ENCODE measurements at places on chromosomes 13 and 19.
A peak's percentile ranks its signal among the peaks of the same experiment; 100 is the strongest.

- DNase-seq = no peak
Observed at GRCh38 chr13:104466016-104466415, 1399.8 kb upstream of the SLC10A2 start.

- no peak for DNase-seq
Observed at GRCh38 chr13:73258406-73258805, 199.6 kb downstream of the KLF5 start.

GRCh38 chr13:90615236-90615635 lies 732.3 kb upstream of the MIR17HG start:
- no peak for DNase-seq

DNA sequence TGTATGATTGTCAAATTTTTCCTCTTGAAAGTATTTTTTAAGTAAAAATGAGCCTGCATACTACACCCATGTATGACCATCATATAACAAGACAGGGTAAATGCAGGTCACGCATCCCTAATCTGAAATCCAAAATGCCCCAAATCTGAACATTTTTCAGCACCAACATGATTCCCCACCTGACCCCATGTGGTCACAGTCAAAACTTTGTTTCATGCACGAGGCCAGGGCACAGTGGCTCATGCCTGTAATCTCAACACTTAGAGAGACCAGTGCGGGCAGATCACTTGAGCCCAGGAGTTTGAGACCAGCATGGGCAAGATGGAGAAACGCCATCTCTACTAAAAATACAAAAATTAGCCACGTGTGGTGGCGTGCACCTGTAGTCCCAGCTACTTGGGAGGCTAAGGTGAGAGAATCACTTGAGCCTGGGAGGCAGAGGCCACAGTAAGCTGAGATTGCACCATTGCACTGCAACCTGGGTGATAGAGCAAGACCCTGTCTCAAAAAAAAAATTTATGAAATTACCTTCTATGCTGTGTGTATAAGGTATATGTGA lies 63.7 kb upstream of the NPAS1 start:
- no peak for DNase-seq

GRCh38 chr13:109426690-109426990 lies 359.7 kb downstream of the IRS2 start:
- DNase-seq = no peak

- DNase-seq = no peak
Observed at GRCh38 chr13:48093588-48093987, 1.3 kb downstream of the MED4 start.

GRCh38 chr19:4803736-4804695 lies 12.5 kb downstream of the FEM1A start:
- peak; percentile 57 for DNase-seq

DNA sequence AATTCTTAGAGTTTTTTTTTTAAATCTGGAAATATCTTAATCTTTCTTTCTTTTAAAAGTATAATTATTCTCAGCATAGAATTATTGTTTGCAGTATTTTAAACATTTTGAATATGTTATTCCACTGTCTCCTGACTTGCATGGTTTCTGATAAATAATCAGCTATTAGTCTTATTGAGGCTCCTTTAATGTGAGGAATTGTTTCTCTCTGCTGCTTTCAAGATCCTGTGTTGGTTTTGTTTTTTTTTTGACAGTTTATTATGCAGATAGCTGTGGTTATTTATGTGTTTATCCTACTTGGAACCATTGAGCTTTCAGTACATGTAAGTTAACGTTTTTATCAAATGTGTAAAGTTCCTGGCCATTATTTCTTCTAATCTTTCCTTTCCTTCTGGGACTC lies 477.9 kb upstream of the HTR2A start:
- DNase-seq = no peak

GRCh38 chr13:19089315-19089714 lies 92.3 kb downstream of the TUBA3C start:
- no peak for DNase-seq

DNA sequence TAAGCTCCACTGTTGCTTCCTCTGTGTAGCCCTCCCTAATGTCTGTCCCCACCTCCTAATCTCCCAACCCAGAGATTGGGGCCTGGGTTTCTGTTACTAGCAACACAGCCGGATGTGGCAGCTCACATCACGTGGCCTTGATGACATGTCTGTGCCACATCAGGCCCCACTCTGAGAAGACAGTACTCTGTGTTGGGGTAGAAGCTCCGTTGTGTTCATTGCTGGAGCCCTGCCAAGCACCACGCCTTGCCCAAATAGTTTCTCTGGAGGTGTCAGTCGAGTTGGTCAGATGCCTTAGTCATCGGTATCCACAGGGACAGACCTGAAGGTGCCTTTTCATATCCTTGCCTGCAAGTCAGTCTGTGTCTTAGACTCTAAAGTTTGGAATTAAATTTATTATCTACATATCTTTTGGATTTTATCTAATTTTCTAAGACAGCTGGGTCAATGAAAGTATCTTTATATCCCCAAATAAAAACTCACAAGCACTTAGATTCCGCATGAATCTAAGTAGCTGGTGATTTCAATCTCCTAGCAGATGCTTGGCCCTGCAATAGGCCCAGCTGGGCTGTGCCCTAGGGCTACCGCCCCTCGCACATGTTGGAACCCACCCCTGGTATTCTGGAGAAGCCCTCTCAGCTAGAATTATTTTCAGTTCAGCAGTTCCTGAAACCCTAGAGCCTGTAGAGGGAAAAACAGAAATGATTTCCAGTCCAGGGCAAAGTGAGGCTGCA lies 204.0 kb upstream of the TSHZ3 start:
- no peak for DNase-seq

- DNase-seq = no peak
Observed at GRCh38 chr19:46631481-46631880, 4.5 kb downstream of the GNG8 start.

- no peak for DNase-seq
Observed at GRCh38 chr13:67844574-67844973, 614.4 kb upstream of the PCDH9 start.

- DNase-seq = no peak
Observed at GRCh38 chr13:86882107-86882506, 789.1 kb upstream of the SLITRK5 start.

DNA sequence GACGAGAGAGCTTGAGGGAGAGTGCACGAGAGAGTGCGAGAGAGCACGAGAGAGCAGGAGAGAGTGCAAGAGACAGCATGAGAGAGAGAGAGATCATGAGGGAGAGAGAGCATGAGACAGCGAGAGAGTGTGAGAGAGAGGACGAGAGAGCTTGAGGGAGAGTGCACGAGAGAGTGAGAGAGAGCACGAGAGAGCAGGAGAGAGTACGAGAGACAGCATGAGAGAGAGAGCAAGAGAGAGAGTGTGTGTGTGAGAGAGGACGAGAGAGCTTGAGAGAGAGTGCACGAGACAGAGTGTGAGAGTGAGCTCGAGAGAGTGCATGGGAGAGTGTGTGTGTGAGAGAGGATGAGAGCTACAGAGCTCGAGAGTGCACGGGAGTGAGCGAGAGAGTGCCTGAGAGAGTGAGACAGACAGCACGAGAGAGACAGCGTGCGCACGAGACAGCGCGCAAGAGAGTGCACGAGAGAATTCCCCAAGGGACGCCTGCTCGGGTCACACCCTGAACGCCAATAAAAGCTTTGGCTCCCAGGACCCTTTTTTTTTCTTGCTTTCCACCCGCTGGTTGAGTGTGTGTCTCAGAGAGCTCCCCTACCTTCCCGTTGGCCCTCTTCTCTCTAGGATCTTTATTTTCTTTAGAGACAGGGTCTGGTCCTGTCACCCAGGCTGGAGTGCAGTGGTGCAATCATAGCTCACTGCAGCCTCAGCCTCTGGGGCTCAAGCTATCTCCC lies 3.7 kb downstream of the CD70 start:
- no peak for DNase-seq

- DNase-seq = no peak
Observed at GRCh38 chr13:102212729-102213128, 189.1 kb downstream of the FGF14 start.

- no peak for DNase-seq
Observed at GRCh38 chr19:1251330-1252220, 3.2 kb downstream of the MIDN start.

- no peak for DNase-seq
Observed at GRCh38 chr13:52454459-52454819, 839 bp upstream of the CKAP2 start.

DNA sequence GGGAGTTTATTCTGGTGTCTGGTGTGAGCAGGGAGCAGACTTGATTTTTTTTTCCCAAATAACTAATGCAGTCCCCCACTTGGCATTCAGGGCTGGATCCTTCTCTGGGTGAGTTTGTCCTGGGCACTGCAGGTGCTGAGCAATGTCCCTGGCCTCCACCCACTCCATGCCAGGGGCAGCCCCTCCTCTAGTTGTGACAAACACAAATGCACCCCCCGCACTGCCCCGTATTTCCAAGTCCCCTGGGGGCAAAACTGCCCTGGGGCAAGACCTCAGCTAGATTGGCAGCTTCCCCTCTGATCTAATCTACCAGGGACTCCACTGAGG lies 6.4 kb downstream of the MOB3A start:
- no peak for DNase-seq

DNA sequence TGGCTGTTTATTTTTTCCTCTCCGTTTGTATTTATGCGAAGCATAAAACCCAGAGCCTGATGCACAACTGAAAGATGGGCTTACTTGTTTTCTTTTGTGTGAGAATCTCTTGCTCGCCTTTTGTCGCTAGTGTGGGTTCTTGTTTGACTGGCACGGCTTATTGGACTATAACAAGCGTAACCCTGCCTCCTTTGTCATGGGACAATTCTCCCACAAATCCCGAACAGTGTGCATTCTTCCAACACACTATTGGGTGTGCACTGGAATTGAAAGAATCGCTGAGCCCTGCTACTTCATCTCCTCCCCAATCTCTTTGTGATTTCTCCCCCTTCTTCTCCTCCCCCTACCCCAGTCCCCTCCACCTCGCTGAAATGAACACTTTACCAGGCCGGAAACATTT lies 110.8 kb downstream of the ZIC5 start:
- DNase-seq = no peak

DNA sequence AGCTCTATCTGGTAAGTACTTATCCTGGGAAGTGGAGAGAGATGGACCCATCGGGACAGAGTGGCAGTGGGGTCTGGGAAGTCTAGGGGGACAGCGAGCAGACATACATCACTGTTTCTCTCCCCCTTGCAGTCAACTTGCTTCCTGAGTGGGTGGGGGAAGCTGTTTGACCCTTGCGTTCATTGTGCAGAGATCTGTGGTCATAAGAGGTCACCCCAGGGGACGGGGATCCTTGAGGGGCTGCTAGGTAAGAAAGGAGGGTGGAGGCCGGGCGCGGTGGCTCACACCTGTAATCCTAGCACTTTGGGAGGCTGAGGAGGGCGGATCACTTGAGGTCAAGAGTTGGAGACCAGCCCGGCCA lies 474 bp downstream of the ARHGEF18 start:
- DNase-seq = no peak

DNA sequence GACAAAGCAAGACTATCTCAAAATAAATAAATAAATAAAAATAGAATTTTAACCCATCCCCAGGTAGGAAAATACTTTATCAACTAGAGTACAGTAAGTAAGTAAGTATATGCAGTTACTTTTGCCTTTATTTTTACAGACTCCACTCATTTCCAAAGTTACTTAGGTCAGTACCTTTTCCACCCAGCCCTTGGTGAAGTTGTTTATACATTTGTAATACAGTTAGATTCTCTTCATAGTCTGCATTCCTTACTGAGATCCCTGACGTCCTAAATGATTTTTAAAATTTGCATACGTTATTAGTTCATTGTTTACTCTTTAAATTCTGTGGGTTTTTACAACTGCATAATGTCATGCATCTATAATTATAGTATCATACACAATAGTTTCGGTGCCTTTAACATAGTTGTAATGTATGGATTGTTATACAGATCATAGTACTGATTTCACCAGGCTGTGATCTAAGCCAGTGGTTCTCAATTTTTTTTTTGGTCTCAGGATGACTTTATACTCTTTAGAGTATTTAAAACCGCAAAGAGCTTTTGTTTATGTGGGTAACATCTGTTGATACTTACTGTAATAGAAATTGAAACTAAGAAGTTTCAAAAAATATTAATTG lies 10.4 kb downstream of the SETDB2 start:
- no peak for DNase-seq

GRCh38 chr13:93290503-93290902 lies 63.9 kb downstream of the GPC6 start:
- no peak for DNase-seq

DNA sequence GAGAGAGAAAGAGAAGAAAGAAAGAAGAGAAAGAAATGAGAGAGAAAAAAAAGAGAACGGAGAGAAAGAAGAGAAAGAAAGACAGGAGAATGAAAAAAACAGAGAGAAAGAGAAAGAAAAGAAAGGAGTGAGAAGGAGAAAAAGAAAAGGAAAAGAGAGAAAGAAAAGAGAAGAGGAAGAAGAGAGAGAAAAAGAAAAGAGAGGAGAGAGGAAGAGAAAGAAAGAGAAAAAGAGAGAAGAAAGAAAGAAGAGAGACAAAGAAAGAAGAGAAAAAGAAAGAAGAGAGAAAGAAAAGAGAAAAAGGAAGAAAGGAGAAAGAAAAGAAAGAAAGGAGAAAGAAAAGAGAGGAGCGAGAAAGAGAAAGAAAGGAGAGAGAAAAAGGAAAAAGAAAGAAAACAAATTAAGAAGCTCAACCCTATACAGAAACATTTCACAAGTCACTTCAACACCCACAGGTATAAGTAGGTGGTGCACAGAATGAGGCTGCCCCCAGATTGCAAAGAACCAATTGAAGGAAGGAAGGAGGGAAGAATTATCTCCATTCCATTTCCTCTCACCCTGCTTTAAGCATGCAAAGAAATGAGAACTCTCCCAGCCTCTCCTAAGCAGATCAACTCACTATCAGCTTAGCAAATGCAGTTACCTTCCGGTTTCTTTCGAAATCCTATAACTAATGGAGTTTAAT lies 98.8 kb upstream of the CACNA1A start:
- no peak for DNase-seq

GRCh38 chr13:48162217-48162616 lies 67.3 kb upstream of the MED4 start:
- no peak for DNase-seq

DNA sequence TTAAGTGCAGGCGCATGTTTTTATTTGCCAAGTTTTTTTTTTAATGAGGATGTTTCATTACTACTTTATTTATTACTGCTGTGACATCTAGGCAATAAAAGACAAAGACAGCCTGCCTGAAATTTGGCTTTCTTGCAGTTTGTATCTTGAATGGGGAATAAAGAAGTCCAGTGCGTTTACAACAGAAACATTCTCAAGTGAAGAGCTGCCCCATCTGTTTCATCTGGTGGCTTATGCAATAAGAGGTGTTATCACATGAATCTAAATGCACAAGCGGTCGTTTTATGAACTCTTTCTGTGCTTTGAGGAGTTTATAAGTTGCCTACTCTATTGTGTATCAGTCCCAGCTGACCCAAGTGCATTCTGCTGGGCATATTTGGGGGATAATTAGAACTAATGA lies 12.6 kb upstream of the MAB21L1 start:
- no peak for DNase-seq

DNA sequence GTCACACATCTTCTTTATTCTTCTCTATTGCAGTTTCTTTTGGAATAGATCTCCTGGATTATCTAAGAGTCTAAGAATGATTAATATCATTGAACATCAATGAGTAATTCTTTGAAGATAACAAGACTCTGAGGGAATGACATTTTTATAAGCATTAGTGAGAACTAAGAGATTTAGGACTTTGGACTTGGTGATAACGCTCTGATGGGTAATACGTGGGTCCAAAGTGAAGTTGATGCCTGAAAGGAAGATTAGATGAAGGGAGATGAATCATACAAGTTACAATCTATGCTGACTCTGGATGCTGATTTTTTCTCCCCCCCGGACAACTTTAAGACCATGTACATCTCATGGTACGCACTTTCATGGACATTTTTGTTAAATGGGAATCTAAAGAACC lies 364.5 kb downstream of the GPC5 start:
- DNase-seq = no peak
